Activated T-helper 2 cell treated with anti-CD3 and anti-CD28 coated beads, Interferon-gamma antibody, Interleukin-2, Interleukin-4, amounts not matched to agents 10 μg/mL and 5 μg/mL and 100 μg/mL, durations not matched to agents 14 hours and 24 hours and 36 hours (primary cell): ENCODE measurements at places on chromosomes 4 and X.

- no peak for DNase-seq
Observed at GRCh38 chr4:22072726-22073125, 124.2 kb upstream of the KCNIP4 start.

GRCh38 chrX:12753366-12753765 lies 37.8 kb upstream of the PRPS2 start:
- DNase-seq: no peak

GRCh38 chrX:75045369-75045768 lies 110.7 kb downstream of the ABCB7 start:
- no peak for DNase-seq

- DNase-seq: no peak
Observed at GRCh38 chr4:102687373-102687981, 73.3 kb downstream of the MANBA start.

GRCh38 chrX:111098874-111099273 lies 2.9 kb downstream of the PAK3 start:
- peak; percentile 46 for DNase-seq

DNA sequence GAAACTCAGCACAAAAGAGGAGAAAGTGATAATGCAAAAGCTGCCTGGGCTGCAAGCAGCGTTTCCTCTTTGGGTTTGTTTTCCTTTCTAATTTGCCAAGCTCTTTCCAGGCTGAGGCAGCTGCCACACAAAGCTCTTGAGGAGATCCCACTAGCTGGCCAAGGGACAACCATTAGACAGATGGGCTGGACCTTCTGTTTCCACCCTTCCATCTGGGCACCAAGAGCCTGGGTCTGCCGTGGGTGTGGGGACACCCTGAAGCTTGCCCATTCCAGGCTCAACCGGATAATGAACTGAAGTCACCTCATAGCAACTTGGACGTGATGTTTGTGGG lies 194.6 kb upstream of the C1QTNF7 start:
- no peak for DNase-seq
